Cerebellar nuclear complex (tissue), 1 donor: ENCODE measurements at places on chromosomes 6 and 20.

DNA sequence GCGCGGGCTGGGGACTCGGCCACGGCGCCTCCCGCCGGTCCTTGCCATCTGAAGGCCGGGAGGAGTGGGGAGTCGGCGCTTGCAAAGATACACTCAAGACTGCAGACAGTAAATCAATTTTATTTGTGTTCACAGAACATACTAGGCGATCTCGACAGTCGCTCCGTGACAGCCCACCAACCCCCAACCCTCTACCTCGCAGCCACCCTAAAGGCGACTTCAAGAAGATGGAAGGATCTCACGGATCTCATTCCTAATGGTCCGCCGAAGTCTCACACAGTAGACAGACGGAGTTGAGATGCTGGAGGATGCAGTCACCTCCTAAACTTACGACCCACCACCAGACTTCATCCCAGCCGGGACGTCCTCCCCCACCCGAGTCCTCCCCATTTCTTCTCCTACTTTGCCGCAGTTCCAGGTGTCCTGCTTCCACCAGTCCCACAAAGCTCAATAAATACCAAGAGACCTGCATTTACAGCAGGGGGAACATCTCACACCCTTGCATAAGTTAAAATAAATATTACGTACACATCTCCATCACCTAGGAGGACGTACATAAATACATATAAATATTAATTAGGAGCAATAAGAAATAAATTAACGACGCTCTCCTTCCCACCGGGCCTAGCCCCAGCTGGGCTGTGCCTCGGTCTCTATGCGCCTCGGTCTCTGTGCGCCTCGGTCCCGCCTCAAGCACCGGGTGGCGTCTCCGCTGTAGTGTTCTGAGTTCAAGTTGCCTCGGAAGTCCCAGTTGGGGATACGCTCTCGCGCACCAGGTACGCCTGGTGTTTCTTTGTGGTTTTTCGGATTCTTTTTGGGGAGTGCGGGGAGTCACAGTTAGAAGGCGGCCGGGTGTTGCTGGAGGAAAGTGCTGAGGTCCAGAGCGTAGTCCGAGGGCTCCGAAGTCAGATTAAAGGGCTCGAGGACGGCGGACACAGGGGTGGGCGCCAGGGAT lies 889 bp upstream of the FLOT1 start:
- DNase-seq, result no peak

- peak; percentile 83 for DNase-seq
Measured at GRCh38 chr6:84227434-84228197, at the start of gene CEP162. CEP162 (minus strand) TSS chr6:84227643; CDS start chr6:84226393, 1,250 bp downstream.

DNA sequence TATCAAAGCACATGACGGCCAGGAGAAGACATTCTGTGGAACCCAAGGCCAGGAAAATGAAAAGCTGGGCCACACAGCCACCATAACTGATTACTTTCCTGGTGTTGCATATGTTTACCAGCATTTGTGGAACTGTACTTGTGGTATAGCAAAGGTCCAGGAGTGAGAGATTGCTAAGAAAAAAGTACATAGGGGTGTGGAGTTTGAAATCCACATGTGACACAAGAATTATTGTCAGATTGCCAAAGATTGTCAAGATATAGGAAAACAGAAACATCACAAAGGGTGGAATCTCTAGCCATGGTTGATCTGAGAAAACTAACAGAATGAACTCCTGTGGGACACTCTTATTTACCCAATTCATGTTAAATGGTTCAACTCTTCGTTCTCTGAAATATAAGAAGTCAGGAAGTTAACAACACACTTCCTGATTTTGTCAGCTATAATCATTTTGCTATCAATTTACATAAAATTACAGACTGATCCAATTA lies at the start of gene OR2B2:
Gene OR2B2, minus strand, starts transcription at position 441 of the 491 bp plus-strand sequence. Its CDS starts 77 bp downstream, at position 364.
- no peak for DNase-seq

- no peak for DNase-seq
Measured at GRCh38 chr20:36821964-36822437, 48.4 kb upstream of the DSN1 start.

GRCh38 chr6:169808608-169808967 lies 57.2 kb downstream of the ERMARD start:
- no peak for DNase-seq

GRCh38 chr6:28988536-28989311 lies 16.4 kb downstream of the ZNF311 start:
- no peak for DNase-seq

DNA sequence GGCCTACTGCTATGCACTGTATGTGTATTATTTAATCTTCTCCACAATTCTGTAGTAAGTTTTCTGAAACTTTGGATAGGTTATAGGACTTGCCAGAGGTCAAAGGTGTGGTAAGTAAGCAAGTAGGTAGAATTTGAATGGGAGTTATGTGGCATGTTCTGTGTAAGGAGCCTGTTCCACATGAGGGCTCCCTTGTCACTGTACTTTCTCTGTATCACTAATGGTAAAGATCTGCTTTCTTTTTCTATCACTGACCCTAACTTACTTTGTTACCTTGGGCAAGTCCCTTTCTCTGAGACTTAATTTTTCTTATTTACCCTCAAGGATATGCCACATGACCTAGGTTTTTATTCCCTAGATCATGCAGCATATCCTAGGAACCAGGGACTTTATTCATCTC lies 50.3 kb downstream of the EIF2S2 start:
- no peak for DNase-seq

DNA sequence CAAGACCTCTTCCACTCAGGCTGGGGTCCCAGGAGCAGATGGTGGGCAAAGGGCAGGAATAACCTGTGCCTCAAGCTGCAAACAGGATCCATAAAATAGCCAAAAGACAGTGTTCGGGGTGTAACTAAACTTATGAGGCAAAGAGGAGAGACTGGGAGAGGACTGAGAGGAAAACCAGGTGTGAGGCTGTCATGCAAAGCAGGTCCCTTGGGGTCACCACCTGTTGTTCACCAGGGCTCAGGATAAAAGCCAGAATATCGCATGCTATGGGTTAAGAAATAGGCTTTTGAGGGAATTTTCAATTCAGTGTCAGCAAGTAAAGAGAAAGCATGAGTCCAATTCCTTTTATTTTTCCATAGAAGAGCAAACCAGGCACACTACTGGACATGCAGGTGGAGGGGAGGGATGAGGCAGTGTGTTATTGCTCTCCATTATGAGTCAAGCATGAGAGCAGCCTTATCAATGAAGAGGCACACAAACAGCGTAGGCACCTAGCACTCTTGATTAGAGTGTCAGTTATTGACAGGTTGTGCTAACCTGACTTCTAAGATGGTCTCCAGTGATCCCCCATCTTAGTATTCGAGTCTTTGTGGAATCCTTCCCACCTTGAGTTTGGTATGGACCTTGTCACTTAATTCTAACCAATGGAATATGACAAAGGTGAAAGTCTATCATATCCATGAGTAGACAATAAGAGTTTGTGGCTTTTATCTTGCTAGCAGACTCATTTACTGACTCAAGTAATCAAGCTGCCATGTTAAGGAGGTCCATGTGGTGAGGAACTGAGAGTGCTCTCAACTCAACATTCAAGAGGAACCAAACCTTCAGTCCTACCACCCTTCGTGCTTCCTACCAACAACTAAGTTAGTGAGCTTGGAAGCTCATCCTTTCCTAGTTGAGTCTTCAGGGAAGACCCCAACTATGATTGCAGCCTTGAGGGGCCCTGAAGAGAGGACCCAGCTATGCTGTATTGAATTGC lies 18.8 kb downstream of the HLA-E start:
- no peak for DNase-seq

- no peak for DNase-seq
Measured at GRCh38 chr20:59647271-59647670, 42.9 kb downstream of the PHACTR3 start.

GRCh38 chr6:2885967-2886735 lies 17.0 kb downstream of the SERPINB9 start:
- DNase-seq, result no peak

DNA sequence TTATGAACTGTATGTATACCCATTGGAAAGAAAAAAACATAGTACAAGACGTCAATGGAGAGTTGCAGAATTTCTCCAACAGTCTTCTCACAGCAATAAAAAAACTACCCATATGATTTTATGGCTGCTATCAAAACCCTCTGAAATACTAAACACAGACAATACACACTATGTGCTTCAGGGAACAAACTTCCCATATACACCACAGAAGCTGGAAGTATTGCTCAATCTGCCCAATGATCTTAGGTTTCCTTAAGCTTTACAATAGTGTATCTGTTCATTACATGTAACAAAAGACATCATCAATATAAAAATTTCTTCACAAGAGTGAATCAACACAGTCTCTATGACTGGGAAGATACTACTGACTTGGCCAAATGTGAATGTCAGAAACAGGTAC lies 150.5 kb downstream of the TBC1D32 start:
- DNase-seq, result no peak

DNA sequence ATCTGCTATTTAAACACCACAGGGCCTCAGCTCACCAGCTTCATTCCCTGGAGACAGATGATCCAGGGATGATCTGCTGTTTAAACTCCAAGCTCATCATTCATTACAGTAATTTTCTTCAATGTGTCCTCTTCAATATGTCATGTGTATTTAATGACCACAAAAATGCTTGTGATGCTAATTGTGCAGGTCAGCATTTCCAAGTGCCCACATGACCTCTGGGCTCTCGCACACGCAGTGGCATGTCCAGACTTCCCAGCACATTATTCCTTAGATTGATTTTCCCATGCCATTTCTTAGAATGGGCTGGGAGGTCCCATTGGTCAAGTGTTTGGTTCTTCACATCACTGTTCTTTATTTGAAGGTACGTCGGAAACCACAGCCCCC lies 434.4 kb downstream of the HAO1 start:
- DNase-seq, result no peak

DNA sequence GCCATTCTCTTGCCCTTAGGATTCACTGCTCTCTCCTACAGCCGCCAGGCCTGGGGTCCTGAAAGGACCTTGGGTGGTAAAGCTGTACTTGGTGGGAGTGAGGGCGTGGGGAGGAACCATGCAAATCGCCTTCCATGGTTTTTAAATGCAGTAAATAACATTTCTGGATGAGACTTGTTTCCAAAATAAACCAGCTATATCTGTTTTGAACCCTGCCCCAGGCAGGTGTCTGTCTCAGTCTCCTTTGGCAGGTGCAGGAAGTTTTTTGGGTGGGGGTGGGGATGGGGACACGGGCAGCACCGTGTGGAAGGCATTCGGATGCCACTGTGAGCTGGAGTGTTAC lies 14.3 kb downstream of the ITPA start:
- no peak for DNase-seq

GRCh38 chr20:4283016-4283415 lies 267.7 kb upstream of the RNF24 start:
- DNase-seq, result no peak

GRCh38 chr20:44861531-44862006 lies 23.9 kb upstream of the YWHAB start:
- no peak for DNase-seq

DNA sequence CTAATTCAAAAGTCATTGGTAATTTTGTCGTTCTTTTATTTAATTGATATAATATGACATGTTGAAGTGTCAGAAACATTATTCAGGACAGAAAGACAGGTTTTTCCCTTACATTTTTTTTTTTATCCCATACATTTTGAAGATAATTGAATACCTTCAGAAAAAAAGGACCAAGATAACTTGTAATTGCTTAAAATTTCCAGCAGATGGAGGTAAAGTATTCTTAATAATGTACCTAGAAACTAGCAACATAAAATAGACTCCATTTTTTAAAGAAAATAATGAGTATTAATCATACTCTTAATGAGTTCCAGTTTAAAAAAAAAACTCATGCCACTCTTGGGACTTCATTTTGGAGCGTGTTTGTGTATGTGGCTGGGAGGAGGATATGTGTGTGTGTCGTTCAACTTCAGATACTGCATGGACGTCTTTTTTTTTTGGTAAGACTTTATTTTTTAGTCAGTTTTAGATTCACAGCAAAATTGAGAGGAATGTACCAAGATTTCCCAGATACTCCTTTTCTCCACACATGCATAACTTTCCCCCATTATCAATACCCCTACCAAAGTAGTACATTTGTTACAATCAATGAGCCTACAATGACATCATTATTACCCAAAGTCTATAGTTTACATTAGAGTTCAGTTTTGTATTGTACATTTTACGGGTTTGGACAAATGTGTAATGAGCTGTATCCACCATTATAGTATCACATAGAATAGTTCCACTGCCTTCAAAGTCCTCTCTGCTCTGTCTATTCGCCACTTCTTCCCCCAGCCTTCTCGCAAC lies 79.4 kb downstream of the ROS1 start:
- no peak for DNase-seq

DNA sequence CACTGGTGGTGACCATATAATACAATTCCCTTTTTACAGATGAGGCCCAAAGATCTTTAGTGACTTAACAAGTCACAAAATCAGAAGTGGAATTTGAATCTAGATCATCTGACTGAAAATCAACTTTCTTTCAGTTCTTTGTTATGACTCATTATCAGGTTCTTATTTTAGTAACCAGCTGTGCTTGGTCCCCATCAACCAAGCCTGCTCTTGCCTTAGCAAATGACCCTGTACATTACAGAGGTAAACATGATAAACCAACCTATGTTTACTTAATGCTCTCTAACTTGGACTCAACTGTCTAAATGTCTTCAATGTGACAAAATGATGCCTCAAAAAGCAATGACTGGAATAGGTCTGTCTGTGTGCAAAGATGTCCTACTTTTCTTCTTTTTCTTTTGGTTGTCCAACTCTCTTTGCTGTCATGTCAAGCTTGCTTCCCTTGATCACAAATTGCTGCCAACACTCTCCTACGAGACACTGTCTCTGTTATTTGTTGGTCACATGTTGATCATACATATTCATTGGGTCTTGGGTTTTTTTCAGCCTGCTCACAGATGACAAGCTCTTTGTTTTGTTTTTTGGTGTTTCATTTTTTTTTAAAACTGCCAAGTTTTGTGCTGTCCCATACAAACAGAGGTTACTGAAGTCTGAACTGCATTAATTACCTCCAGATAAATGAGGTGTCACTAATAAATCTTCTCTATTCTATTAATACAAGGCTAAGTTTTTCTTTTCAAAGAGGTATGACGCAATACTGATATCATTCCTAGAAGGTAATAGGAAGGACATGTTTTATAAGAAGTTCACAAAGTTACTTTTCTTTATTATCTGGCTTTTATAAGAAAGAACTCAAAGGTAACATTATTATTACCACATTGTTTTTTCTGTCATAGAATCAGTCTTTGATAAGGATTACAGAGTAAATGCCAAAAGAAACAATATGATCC lies 62.2 kb upstream of the PLN start:
- no peak for DNase-seq

GRCh38 chr20:1907586-1907985 lies 12.4 kb downstream of the SIRPA start:
- DNase-seq, result no peak

- no peak for DNase-seq
Measured at GRCh38 chr6:52994031-52994838, 849 bp downstream of the GSTA4 start.

DNA sequence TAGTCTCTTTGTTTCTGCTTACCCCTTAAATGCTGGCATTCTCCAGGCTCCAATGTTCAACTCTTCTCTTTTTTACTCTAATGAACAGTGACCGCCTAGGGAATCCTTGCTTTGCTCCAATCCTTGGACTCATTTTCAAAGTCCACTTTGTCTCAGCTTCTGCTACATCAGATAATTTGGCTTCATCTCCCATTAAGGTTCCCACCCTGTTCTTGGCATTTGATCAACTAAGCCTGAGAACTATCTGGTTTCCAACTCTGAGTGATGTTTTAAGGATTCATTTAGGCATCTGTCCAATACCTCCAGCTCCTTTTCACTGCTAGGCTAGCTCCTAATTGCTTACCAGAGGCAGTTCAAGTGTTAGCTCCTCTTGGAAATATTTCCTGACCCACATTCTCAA lies 64.9 kb downstream of the ME1 start:
- no peak for DNase-seq
